ENCODE measurements at places on chromosomes 5 and 9. TPM values are rescaled to one million over a fixed set of nuclear protein-coding genes. Genes with fewer than 3 reads are reported as not detected.

PTPDC1 gene
- 9.2 TPM for total RNA-seq

PCDHA9 gene
- total RNA-seq = 0.50 TPM

FAXDC2 gene
- total RNA-seq = 20.9 TPM

IFNA21 gene
- not detected for total RNA-seq

WASHC1 gene
- total RNA-seq = 7.7 TPM

LCN12 gene
- total RNA-seq = 19.6 TPM

TPRN gene
- total RNA-seq = 6.6 TPM

IL31RA gene
- total RNA-seq = 0.24 TPM

PRELID1 gene
- 42.8 TPM for total RNA-seq

NIPAL4 gene
- not detected for total RNA-seq

- DNase-seq = no peak
Measured at GRCh38 chr9:109616571-109617120, 118.5 kb upstream of the PTPN3 start.

- no peak for DNase-seq
Measured at GRCh38 chr9:101605547-101605946, 10.8 kb upstream of the PPP3R2 start.

- no peak for DNase-seq
Measured at GRCh38 chr9:14396171-14396570, 82.2 kb upstream of the NFIB start.

GRCh38 chr5:124596595-124597421, 149.6 kb downstream of the ZNF608 start:
- DNase-seq = no peak

GRCh38 chr5:38473008-38473407, 83.4 kb downstream of the LIFR start:
- DNase-seq = no peak

- DNase-seq = no peak
Measured at GRCh38 chr5:169064093-169064492, 236.8 kb downstream of the SLIT3 start.

DNA sequence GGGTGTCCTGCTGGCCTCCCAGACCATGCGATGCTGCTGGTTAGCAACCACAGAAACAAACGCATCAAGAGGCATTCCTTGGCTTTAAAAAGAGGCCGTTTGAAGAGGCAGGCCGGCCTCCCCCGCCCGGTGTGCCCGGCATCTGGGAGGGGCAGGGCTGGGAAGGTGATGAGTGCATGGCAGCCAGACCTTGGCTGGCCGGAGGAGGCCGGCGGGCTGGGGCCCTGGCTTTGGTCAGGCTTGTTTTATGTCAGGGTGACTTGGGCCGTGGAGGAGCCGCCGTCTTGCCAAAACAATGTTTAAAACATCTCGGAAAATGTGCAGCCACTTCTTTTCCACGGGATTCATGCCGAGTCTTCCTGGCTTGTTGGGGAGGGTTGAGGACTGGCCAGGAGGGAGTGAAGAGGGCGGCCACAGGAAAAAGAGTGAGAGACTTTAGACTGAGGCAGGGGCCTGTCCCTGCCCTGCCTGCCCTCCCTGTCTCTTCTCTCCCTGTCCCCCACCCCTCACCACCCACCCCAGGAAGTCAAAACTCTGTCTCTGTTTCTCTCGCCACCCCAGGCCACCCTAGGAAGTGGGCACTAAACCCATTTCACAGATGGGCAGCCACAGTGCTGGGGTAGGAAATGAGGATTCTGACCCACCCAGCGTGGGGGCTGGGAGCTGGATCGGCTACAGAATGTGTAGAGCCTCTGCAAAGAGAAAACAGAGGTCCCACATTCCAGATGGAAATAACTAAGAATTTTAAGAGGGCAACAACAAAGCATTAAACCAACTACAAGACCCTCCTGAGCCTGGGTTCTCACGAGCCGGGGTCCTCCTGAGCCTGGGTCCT, 143.0 kb downstream of the RXRA start:
- peak; percentile 72 for DNase-seq

DNA sequence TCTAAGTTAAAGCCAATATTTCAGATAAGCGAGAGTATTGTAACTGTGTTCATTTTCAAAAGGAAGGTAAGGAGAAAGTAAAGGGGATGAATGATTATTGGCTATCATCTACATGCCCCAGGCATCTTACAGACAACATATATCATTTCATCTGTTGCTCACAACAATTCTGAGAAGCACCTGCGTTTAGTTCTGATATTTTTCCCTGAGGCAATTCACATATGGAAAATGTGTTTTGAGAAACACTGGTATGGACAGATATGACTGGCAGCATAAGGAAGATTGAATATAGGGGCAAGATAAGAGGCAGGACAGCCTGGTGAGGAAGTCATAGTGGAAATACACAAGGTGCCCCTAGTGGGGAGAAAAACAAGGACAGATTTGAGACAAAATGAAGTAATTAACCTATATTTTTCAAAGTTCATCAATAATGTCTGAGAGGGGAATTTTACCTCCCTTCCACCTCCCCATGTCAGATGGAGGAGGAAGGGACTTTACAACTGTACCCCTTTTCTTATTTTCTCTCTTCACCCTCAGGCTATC, 87.7 kb upstream of the TRIM32 start:
- no peak for DNase-seq

DNA sequence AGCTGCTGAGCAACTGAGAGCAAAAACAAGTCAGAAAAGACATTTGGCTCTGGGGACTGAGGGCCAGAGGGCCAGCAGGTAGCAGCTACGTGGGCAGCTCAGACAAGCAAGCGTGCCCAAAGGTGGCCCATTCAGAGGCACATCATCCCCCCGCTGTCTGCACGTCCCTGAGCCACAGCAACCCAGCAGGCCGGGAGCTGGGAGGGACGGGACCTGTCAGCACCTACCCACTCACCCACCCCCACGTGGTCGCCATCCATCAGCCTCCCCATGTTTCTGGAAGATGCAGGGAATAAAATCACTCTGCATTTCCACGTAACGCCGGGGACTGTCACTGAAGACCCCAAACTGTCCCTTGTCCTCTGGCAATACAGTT, 167.8 kb downstream of the COL23A1 start:
- no peak for DNase-seq

DNA sequence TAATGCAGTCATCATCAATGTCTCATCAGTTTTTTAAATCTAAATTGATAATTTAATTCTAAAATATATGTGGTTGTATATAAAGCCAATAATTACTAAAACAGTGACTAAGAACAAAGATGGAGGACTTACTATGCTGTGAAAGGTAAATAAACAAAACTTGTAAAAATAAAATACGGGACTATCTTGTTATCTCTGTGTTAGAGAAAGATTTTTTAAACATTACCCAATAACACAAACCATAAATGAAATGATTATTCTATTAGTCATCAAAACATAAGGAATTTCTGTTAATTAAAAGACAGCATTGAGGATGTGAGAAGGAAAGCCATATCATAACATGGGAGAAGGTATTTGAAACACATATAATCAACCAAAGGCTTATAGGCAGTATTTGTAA, 226.2 kb upstream of the SMC2 start:
- no peak for DNase-seq

DNA sequence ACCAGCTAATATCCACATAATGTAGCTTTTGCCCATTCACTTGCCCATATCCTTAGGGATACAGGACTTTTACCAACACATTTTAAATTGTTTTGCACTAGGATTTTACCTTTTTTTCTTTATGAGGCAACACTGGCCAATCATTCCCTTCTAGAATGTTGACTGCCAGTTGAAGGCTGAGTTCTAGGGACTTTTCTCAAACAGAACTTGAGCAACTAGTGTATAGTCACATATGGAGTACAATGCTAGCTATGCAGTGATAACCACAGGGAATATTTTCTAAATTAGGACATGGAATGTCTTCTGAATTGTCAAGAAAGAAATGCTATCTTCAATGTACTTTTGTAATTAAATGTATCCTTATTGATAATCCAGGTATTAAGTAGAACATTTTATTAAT, 133.6 kb downstream of the OXCT1 start:
- no peak for DNase-seq
